ENCODE measurements at places on chromosomes 4 and X. TPM values are rescaled to one million over a fixed set of nuclear protein-coding genes. Genes with fewer than 3 reads are reported as not detected.
A peak's percentile ranks its signal among the peaks of the same experiment; 100 is the strongest.

GRCh38 chr4:94116842-94117241 lies 90.8 kb upstream of the SMARCAD1 start:
- no peak for DNase-seq

DNA sequence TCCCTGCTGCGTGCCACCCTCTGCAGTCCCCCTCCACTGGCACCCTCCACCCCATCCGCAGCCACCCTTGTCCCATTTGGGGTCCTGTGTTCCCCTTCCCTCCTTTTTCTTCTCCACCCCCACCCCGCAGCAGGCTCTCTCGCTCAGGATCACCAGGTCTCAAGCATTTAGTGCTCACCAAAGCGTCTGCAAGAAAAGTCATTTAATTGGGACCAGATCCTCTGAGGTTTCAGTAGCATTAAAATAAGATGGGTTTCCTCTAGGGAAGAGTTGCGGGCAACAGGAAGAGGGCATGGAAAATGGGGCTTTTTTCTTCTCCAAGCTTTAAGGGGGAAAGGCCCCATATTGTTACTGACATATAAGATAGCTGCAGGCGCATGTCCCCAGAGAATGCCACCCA lies 4.9 kb upstream of the HAUS7 start:
- DNase-seq = no peak

GRCh38 chr4:65645185-65645584 lies 25.1 kb downstream of the EPHA5 start:
- DNase-seq = no peak

PARM1 gene
- polyA plus RNA-seq = 0.03 TPM

- peak; percentile 76 for DNase-seq
These were observed 21.8 kb downstream of the HAUS3 start for GRCh38 chr4:2220016-2220630.

YY2 gene
- polyA plus RNA-seq = 0.66 TPM

GRCh38 chr4:101289306-101289705 lies 58.0 kb downstream of the PPP3CA start:
- no peak for DNase-seq

- DNase-seq = no peak
These were observed 180.3 kb upstream of the TENM3 start for GRCh38 chr4:182062936-182063335.

GRCh38 chr4:8648296-8648695 lies 55.7 kb downstream of the CPZ start:
- no peak for DNase-seq

TMPRSS11A gene
- polyA plus RNA-seq = not detected

DNA sequence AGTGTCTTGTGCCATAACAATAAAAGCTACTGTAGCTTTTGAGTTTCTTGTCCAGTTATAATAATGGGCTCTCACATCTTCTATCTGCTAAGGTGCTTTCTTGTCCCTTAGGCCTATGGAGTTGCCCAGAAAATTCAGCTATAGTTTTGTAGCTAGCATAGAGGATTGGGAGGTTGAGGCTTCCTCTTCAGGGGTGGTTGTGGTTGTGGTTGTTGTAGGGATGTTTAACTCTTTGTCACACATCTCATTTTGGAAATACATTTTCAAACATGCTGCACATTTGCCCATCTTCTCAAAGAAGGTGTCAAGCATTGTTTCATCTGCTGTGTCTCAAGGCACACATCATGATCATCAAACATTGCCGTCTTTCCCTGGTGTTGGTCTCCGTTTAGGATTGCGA lies 65.0 kb downstream of the ATXN3L start:
- DNase-seq = no peak

GRCh38 chr4:37066159-37066558 lies 178.4 kb upstream of the NWD2 start:
- no peak for DNase-seq

GRCh38 chr4:63526251-63526650 lies 883.0 kb downstream of the TECRL start:
- no peak for DNase-seq

SLBP gene
- polyA plus RNA-seq = 62.1 TPM

- DNase-seq = no peak
These were observed 168.6 kb downstream of the MGST2 start for GRCh38 chr4:139834226-139834662.

GRCh38 chr4:14743601-14744000 lies 258.7 kb upstream of the CPEB2 start:
- no peak for DNase-seq

GRCh38 chr4:163878336-163879121 lies 384.0 kb downstream of the TMA16 start:
- no peak for DNase-seq

DNA sequence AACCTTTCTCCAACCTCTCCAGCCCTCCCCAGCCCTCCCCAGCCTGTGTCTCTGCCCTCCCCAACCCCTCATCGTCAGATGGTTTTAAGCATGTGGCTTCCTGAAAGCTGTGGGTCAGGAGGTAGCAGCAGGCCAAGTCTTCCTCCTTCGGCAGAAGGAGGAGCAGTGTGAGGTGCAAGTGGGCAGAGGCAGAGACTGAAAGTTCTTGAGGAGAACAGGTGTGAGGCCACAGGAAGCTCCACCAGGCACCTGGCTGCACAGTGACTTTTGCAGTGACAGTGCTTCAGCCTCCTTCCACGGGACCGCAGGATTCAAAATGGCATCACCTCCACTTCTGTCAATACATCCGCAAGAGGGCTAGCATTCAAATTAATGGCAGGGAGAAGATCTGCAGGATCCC lies 203.9 kb upstream of the LEF1 start:
- peak; percentile 39 for DNase-seq

DNA sequence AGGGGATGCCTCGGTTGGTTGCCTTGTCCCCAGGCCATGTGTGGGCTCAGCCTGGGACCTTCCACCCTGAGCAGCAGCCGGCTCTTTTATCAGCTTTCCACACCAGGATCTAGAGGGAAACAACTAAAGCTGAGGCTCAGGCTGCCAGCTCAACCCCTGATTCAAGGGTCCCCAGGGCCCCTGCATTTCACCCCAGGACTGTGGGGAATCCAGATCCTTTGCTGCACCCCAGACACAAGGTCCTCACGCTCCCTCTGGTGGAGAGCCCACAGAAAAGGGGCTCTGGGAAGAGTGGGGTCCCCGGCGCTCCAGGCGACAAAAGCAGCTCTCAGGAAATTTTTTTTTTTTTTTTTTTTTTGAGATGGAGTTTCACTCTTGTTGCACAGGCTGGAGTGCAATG lies 64.3 kb downstream of the ZFYVE28 start:
- DNase-seq = peak; percentile 44

GRCh38 chr4:113006632-113007031 lies 42.8 kb upstream of the ANK2 start:
- no peak for DNase-seq

DNA sequence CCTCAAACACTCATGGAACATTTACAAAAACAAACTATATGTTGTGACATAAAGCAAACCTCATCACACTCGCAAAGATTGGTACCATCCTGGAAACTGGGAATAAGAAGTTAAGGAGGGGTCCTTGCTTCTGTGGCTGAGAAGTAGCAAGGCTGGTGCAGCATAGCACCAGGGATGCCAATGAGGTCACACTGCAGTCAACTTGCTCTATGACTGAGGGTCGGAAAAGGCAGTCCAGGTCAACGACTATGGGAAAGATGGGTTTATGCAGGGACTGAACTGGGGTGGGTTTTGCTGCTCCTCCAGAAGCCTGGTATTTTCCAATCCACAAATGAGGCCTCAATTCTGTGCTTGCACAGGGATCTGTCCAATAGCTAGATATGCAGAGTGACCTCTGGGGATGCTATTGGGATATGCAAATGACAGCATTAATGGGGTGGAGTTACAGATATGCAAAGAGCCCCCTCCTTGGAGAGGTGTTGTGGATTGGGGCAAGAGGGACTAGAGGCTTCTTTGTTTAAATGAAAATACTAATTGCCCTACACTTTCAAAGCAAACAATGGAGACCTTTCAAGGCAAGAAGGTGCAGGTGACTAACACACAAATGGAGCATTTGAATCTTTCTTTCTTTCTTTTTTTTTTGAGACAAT lies 7.2 kb upstream of the IL13RA1 start:
- DNase-seq = no peak

GRCh38 chr4:83782591-83782990 lies 246.7 kb downstream of the GPAT3 start:
- no peak for DNase-seq

ITIH6 gene
- polyA plus RNA-seq = not detected

DNA sequence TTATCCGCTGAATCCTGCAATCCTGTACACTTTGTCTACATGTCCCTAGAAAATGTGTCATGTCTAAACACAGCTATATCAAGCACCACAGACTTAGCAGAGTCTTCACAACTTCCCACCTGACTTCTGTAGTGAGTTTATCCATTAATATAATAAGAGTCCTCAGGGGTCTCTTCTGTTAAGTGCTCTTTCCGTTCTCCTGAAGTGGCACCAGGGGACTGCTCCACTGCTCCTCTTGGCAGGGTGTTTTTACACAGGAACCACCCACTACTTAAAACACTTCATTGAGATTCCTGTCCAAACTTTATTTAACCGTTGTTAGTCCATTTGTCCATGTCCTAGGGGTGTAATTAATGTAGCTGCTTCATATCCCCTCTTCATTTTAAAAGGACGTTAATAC lies 1000.4 kb downstream of the STPG2 start:
- no peak for DNase-seq

GRCh38 chr4:161696944-161697343 lies 466.9 kb downstream of the FSTL5 start:
- DNase-seq = no peak

- DNase-seq = no peak
These were observed 29.0 kb upstream of the UGT2B4 start for GRCh38 chr4:69524706-69525105.

DNA sequence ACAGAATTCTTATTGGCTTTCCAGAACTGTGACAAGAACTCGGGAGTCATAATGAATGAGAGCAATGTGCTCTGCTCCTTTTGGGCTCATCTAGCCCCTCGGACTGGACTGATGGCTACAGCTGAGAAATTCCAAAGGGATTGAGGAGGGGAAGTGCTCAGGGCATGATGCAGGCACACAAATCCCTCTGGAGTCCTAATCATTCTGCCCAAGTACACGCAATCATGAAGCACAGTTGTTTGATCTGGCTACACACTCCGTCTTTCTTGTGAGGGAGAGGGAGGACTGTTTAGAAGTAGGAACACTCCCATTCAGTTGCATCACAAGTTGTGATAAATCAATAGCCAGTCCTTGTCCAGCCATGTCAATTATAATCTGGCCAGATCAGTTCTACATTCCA lies 237.5 kb downstream of the COL25A1 start:
- DNase-seq = no peak
